Activated T-cell treated with anti-CD3 and anti-CD28 coated beads for 1 hour (primary cell): ENCODE measurements at places on chromosomes 5 and 9.

GRCh38 chr5:42948961-42949347, 91.2 kb downstream of the ANXA2R start:
- no peak for DNase-seq

DNA sequence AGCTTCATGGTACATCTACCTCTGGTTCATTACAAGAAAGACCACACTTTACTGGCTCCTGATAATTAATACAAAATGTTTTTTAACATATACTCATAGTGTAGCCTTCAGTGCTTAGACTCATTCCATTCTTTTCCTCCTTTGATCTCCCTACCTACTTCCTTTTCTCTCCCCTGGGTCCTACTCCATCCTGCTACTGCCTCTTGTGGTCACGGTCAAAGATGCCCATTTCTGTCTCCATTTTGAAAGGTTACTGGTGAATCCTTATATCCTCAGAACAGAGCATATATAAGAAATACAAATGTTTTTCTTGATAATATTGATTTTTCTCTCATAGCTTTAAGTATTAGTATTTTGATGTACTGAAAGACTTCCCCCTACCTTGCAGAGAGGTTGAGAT, 375.9 kb downstream of the ARRDC3 start:
- DNase-seq: no peak

DNA sequence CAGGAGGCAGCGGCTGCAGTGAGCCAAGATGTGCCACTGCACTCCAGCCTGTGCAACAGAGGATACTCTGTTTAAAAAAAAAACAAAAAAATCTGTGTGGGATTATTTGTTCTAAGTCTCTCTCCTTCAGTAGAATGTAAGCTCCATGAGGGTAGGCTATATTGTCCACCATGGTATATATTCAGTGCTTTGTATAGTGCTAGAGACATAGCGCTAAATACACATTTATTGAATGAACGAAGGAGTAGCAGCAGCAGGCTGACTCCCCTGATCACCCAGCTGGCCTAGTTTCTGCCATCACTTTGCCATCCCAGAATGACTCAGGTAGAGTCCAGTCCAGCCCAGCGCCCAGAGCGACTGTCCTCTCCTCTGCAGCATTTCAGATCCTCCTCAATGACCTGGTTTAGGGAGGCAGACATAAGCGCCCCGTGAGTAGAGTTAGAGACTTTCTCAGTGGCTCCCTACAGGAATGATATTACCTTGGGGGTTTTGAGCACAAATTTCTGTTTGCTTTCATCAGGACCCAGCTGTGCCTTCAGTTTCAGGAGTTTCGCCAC, 716 bp downstream of the HARS1 start:
- DNase-seq: no peak

- no peak for DNase-seq
These were observed 21.2 kb downstream of the UBE2QL1 start for GRCh38 chr5:6469836-6470235.

DNA sequence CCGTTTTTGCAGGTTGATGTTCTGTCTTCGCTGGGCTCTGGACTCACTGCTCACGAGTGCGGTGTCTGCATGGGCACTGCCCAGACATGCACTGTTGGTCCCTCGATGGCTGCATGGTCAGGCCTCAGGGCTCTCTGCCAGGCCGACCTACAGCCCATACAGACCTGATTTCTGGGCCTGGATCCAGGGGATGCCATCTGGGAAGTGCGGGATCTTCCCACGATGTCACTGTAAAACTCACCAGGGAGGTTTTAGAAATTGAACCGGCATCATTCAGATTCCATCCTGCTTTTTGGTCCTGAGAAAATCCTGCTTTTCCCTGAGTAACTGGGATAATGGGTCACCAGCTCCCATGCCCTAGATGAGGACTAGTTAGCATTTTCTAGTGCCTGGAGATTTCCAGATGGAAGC, 9.1 kb downstream of the S1PR3 start:
- DNase-seq: no peak

DNA sequence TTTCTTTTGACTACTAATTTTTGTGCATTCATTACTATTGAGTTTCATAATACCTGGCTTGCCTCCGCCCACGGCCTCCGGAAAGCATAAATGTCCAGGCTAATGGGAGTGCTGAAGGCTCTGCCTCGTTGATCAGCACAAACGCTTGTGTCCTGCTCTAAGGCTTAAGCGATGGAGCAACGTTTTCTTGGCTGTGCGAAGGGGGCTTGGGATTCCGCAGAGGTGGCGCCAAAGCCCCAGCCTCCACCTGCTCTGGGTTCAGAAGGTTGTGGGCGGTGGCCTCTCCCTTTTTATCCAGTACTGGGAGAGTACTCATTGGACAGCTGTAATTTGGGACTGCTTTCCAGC, 19.7 kb downstream of the ANXA2R start:
- DNase-seq: no peak

- DNase-seq: no peak
These were observed 22.7 kb downstream of the CAMK2A start for GRCh38 chr5:150266871-150267291.

DNA sequence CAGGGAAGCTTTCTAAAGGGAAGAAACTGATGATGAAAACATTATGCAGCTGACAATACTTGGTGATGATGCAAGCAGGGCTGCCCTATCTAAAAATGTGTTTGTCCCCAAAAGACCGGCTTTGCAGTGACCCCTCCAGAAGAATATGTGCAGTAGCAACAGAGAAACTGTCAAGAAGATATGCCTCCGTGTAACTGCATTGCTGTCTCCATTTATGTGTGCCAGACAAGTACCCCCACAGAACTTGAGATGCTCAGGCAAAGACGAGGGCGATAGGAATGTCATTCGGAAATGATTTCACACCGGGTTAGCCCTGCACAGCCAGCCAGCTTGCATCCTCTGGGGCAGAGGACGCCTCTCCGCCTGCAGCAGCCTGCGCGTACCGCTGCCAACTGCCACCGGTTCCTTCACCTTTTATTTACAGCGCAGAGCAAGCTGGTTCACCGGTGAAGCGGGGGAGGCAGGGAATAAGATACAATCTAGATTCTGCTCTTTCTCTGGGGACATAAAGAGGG, 2.0 kb downstream of the GABBR2 start:
- no peak for DNase-seq

- DNase-seq: no peak
These were observed 47.2 kb downstream of the OR2K2 start for GRCh38 chr9:111282845-111283244.

GRCh38 chr5:111950660-111951059, 193.7 kb upstream of the NREP start:
- DNase-seq: no peak

- no peak for DNase-seq
These were observed 224.2 kb downstream of the NPR3 start for GRCh38 chr5:32935283-32935682.

DNA sequence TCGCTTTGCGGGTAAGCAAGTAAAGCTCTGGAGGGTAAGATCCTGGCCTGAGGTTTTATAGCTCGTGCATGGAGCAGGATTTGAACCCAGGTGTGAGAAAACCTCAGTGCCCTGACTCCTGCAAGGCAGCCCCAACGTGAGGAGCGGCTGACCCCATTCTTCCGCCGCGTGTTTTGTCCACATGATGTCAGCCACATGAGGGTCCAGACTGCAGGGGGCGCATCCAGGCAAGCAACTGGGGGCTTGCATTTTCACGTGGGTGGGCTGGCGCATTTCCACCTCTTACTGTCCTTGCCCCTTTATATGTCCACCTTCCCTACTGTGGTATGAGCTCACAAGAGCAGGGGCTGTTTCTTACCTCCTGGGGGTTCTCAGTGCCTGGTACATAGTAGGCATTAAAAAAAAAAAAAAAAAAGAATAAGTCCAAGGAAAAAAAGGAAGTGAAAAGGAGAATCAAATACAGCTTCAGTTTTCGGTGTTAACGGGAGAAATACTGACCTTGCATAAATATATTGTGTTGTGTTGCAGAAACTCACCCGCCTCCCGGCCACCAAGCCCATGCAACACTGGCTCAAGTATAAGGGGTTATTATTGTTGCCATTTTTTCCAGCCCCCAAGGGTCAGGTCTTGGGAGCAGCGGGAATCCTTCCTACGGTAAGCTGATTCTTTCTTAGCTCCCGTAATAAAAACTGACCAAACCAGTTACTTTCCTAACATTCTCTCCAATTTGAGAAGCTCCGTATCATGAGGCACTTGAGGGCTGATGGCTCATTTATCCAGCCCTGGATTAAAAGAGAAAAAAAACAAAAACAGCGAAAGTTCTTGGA, 15.0 kb downstream of the TLX3 start:
- no peak for DNase-seq

- no peak for DNase-seq
These were observed 55.1 kb downstream of the ACTL7B start for GRCh38 chr9:108800632-108801099.
